Aorta (tissue), 5 donors: ENCODE measurements at places on chromosomes 12 and 14. TPM values are rescaled to one million over a fixed set of nuclear protein-coding genes. Genes with fewer than 3 reads are reported as not detected.

BEST3 gene
- polyA plus RNA-seq = not detected

FAM161B gene
- polyA plus RNA-seq = 4.4 TPM

ACSS3 gene
- 6.4 TPM for polyA plus RNA-seq

YBX3 gene
- polyA plus RNA-seq = 277 TPM

CCDC177 gene
- not detected for polyA plus RNA-seq

JAG2 gene
- 0.13 TPM for polyA plus RNA-seq

PLA2G1B gene
- polyA plus RNA-seq = 3.9 TPM

DNA sequence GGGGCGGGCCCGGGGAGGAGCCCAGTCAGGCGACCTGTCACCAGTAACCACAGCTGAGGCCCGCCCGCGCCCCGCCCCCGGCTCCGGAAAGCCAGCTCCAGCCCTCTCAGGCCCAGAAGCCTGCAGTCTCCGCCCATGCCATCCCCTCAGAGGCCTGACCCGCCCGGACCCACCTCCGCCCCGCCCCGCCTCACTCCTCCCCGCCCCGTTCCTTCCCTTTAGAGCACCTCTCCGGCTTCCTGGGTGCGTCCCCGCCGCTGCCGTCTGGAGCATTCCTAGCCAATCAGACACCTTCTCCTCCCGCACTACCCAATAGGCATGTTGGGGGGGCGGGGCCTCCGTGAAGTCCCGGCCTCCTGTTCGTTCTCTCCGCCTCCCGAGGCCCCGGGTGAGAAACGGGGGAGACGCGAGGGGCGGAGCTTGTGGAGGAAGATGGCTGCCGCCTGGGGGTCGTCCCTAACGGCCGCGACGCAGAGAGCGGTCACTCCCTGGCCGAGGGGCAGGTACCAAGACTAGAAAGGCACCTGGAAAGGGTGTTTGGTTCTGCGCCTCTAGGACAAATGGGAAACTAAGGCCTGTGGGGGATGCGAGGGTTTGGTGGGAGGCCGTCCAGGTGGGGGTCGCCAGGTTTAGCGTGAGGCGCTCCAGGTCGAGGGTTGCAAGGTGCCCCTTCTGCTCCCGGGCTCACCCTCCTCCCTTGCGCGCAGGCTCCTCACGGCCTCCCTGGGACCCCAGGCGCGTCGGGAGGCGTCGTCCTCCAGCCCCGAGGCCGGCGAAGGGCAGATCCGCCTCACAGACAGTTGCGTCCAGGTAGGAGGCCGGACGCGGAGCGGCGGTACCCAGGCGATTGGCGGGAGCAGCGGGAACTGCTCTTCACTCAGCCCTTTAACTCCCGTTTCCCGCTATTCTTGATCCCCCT lies at the start of gene ISCA2:
TSS of gene ISCA2 (plus strand) at position 423 of the 919 bp plus-strand sequence. CDS start at position 433, 10 bp downstream.
- DNase-seq = peak; percentile 100
- peak within 1 kb of the TSS; percentile 69 for H3K27ac ChIP-seq
- H3K27me3 ChIP-seq = no peaks in the 10 kb centered on the region
- peak within 1 kb of the TSS; percentile 88 for H3K4me3 ChIP-seq
- H3K4me1 ChIP-seq = peaks cover 5% of the 10 kb centered on the region

DNA sequence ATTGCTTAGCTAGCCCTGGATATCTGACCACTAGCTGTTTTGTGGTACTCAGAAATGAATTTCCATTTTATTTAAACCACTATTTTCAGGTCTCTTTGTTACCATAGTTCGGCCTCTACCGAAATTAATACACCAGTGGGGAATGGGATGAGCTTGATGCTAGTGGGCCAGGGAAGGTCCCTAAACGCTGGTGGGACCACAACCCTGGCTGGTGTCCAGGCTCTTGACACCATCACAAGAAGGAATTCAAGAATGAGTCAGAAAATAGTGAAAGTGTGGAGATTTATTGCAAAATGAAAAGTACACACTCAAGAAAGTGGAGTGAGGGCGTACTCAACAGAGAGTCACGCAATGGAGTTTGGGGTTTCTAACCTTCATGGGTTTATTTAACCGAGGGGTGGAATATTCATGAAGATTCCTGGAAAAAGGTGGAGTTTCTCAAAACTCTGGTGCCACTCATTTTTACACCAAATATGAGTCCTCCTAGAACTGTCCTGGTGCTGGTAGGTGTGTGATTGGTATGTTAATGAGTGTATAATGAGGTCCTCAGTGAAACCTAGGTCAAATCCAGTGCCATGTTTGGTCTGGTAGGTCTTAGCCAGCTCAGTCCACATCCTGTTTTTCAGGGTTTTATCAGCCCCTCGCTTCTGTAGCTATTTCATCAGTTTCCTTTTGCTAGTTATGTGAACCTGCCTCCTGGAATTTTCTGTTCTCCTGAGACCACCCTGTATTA lies 38.9 kb upstream of the LRP6 start:
- no peak overlapping the region for H3K27ac ChIP-seq
- no peaks in the 10 kb centered on the region for H3K27me3 ChIP-seq
- H3K4me1 ChIP-seq = no peaks in the 10 kb centered on the region
- H3K4me3 ChIP-seq = no peak overlapping the region

DNA sequence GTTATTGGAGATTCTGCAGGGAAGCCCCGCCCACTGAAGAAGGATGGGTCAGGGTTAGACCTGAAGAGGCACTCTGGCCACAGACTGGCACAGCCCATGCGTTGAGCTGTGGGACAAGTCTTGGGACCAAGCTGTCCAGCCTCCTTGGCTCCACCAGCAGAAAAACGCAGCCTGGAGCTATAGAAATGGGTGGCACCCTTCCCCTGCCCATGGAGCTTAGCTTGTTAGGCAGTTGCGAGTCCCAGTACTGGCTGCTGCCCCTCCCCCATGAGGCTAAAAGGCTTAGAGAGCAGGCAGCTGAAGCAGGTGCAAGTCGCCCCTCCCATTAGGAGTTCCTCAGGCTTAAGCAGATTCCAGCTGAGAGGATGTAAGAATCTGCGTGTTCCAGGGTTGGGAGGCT lies 1124.0 kb upstream of the TMEM132C start:
- H3K4me1 ChIP-seq = no peaks in the 10 kb centered on the region
- no peak overlapping the region for H3K4me3 ChIP-seq
- H3K27me3 ChIP-seq = no peaks in the 10 kb centered on the region
- no peaks in the 10 kb centered on the region for H3K36me3 ChIP-seq

- H3K4me3 ChIP-seq = no peak overlapping the region
- H3K27me3 ChIP-seq = no peaks in the 10 kb centered on the region
- no peak overlapping the region for H3K27ac ChIP-seq
- H3K4me1 ChIP-seq = no peaks in the 10 kb centered on the region
- no peak for DNase-seq
- H3K36me3 ChIP-seq = no peaks in the 10 kb centered on the region
Measured at GRCh38 chr12:1706632-1706980, 15.7 kb downstream of the ADIPOR2 start.

- H3K36me3 ChIP-seq = no peaks in the 10 kb centered on the region
- DNase-seq = no peak
- no peak overlapping the region for H3K27ac ChIP-seq
- H3K4me3 ChIP-seq = no peak overlapping the region
- no peaks in the 10 kb centered on the region for H3K4me1 ChIP-seq
Measured at GRCh38 chr14:73589116-73589515, 2.6 kb upstream of the ACOT4 start.

- no peak for DNase-seq
- no peaks in the 10 kb centered on the region for H3K4me1 ChIP-seq
- no peaks in the 10 kb centered on the region for H3K36me3 ChIP-seq
- H3K27ac ChIP-seq = no peak overlapping the region
- no peak overlapping the region for H3K4me3 ChIP-seq
- H3K27me3 ChIP-seq = no peaks in the 10 kb centered on the region
Measured at GRCh38 chr12:47935184-47935583, 28.2 kb upstream of the TMEM106C start.
